ENCODE measurements at places on chromosomes 6 and 20. TPM values are rescaled to one million over a fixed set of nuclear protein-coding genes. Genes with fewer than 3 reads are reported as not detected.

The KIF25 gene
- 0.23 TPM for polyA plus RNA-seq

The PTPN1 gene
- polyA plus RNA-seq: 107 TPM

The NKAPL gene
- 27.3 TPM for polyA plus RNA-seq

The POPDC3 gene
- polyA plus RNA-seq: 132 TPM

The CTAGE9 gene
- polyA plus RNA-seq: not detected
